ENCODE measurements at places on chromosomes 6 and 20.

GRCh38 chr6:136803608-136804007, 11.3 kb upstream of the MAP3K5 start:
- DNase-seq = no peak

DNA sequence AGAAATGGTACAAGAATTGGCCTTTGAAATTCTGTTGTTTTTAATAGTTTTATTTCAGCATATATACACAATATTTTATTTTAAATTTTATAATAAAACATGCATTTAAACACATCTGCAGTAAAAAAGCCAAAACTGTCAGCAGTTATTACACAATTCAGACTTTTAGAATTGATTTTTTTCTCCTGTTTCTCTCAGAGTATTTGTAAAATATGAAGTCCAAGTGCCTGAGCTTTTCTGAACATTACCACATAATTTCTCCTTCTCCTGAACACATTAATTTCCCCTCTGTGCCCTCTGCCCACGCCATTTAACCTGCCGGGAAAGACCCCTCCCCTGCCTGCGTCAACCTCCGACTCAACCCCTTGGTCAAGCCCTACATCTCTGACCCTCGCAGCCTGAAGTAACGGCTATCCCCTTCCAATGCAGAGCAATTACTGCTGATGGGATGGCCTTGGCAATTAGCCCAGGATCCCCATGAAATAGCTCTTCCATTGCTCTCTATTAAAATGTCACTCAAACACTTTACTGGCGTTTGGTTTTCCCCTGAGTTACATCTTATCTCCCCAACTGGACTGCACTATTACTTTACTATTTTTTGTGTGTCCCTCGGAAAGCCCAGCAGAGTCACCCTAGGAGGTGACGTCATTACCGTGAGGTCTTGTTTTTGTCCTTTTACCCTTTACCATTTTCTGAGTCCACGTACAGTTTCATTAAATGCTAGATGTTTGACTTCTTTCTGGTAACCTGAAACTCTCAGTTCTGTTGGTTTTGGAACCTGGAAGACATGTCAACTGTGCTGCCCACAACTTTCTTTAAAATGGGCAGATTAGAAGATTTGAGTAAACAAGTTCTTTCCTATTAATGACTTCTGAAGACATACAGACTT, 146.7 kb upstream of the TAB2 start:
- no peak for DNase-seq

GRCh38 chr6:4084444-4085331, 5.8 kb upstream of the FAM217A start:
- DNase-seq = no peak

GRCh38 chr6:139825935-139826374, 451.5 kb upstream of the CITED2 start:
- no peak for DNase-seq

DNA sequence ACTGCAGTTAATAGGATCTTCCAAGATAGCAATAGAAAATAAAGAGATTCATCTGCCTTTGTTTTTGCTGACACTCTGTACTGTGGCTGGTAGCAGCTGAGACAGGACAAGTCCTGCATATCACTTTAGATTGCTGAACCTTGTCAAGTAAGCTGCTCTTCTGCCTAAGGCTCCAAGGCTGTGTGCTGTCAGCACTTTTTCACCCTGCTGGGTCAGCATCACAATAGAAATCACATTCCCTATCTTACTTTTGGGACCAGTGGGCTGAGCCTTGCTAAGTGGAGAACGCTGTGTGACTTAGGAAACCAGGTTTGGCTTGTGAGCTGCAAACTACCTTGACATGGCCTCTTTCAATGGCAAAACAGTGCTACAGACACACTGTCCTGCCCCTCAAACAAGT, 263.9 kb downstream of the FRK start:
- DNase-seq = no peak

GRCh38 chr20:53303413-53303760, 290.3 kb downstream of the ZNF217 start:
- DNase-seq = no peak

DNA sequence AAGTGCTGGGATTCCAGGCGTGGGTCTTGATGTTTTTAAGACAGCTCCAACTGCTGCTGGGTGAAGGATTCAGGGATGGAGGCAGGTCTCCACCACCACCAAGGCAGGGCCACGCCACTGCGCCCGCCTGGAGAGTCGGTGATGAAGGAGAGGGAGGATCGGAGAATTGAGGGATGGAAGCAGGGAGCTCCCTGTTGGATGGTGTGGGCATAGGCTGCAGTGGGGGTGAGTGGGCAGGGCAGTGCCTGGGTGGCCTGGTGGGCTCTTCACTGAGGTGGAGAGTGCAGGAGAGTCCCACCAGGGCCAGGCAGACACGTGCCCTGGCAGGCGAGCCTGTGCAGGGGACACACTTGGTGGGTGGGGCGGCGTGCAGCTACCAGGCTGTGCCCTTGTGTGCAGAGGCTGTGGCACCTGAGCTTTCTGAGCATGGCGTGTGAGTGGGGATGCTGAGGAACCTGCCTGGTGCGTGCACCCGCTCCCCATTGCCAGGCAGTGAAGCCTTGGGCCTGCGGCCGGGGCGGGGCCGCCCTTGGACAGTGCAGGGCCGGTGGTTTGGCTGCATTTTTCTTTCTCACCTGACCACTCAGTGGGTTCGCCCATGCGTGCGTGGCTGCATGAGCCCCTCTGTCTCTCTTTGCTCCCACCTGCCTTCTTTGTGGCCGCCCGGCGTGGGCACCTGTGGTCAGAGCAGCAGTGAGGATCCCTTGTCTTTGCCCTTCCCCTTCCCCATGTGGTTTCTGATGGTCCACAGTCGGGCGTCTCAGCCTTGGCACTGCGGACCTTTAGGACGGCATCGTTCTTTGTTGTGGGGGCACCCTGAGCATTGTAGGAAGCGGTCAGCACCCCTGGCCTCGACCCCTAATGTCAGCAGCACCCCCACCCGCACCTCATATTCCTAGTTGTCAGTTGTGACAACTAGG, 11.3 kb downstream of the RBM38 start:
- DNase-seq = no peak

DNA sequence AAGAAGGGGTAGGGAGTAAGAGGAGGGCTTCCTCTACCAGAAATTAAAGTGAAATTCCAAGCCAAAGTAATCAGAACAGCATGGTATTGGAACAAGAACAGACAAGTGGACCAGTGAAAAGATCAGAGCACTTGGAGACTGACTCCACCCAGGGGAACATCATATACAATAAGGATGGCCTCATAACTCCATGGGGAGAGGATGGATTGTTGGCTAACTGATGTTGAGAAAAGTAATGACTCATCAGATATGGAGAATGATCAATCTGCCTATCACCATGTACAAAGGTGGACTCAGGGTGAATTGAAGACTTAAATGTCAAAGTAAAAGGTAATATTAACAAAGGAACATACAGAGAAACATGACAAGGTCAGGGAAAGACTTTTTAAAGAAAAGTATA, 12.8 kb downstream of the SLC22A3 start:
- DNase-seq = no peak

DNA sequence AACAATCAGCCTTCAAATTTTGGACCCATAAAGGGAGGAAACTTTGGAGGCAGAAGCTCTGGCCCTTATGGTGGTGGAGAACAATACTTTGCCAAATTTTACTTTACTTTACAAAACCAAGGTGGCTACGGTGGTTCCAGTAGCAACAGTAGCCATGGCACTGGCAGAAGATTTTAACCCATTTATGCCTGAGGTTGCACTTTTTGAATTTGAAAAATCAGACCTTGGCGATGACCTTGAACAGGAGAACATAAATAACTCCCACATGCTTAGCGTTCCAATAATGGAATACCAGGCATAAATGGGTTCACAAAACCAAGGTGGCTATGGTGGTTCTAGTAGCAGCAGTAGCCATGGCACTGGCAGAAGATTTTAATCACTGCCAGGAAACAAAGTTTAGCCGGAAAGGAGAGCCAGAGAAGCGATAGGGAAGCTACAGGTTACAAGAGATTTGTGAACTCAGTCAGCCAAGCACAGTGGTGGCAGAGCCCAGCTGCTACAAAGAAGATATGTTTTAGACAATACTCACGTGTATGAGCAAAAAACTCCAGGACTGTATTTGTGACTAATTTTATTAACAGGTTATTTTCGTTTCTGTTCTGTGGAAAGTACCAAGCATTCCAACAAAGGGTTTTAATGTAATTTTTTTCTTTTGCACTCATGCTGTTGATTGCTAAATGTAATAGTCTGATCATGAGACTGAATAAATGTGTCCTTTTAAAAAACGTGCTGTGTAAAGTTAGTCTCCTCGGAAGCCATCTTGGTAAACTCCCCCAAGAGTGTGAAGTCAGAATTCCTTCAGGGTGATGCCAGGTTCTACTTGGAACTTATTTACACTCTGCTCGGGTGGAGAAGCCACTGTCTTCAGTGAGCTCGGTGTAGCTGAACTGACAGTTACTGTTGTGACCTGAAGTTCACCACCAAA, 6.7 kb downstream of the SFT2D1 start:
- no peak for DNase-seq

DNA sequence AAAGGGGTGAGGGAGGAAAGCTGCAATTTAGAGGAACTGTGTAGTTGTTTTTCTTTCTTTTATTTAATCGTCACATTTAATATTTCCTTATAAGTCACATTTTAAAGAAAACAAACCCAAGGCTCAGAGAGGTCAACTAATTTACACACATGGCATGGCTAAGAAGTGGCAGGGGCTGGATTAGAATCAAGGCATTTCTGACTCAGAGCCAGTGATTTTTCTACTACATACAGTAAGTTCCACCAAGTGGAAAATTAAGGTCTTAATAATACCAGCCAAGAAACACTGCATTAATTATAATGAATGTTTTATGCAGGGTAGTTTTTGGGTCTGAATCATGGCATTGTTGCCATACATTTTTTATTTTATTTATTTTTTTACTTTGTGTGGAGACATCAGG, 607.7 kb upstream of the CITED2 start:
- DNase-seq = peak; percentile 59

- no peak for DNase-seq
Observed at GRCh38 chr20:32028647-32029372, 18.6 kb downstream of the CCM2L start.

- DNase-seq = no peak
Observed at GRCh38 chr20:44008806-44009678, 94.4 kb downstream of the TOX2 start.

DNA sequence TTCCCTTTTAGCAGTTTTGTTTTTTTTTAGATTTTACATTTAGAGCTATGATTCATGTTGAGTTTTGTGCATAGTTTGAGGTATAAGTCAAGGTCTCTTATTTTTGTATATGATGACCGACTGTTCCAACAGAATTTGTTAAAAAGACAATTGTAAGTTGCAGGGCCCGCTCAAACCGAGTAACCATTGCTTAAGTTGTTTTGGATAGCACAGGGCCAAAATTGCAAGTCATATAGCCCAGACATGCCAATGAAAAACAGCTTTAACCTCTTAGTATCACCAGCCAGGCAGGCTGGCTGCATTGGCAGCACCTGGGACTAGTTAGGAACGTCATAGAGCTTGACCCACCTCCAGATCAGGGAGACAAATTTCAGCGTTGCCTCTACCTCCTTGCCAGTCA, 47.3 kb downstream of the PFDN4 start:
- peak; percentile 90 for DNase-seq

- DNase-seq = no peak
Observed at GRCh38 chr6:95489185-95489863, 88.0 kb upstream of the MANEA start.

GRCh38 chr6:53326372-53327016, 22.3 kb downstream of the ELOVL5 start:
- peak; percentile 97 for DNase-seq

DNA sequence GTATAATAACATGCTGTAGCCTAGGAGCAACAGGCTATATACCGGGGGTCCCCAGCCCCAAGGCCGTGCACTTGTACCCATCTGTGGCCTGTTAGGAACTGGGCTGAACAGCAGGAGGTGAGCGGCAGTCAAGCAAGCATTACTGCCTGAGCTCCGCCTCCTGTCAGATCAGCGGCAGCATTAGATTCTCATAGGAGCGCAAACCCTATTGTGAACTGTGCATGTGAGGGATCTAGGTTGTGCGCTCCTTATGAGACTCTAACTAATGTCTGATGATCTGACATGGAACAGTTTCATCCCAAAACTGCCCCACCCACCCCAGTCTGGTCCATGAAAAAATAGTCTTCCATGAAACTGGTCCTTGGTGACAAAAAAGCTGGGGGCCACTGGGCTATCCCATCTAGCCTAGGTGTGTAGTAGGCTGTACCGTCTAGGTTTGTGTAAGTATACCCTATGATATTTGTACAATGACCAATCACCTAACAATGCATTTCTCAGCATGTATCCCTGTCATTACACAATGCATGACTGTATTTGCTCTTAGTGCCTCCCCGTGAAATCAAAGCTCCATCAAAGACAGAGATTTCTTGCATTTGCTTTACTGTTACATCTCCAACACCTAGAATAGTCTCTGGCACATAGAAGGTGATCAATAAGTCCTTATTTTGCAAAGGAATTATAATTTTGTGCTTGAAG, 30.8 kb downstream of the NHSL1 start:
- peak; percentile 53 for DNase-seq

GRCh38 chr6:149065658-149066556, 251.6 kb upstream of the TAB2 start:
- DNase-seq = no peak

GRCh38 chr6:24980507-24981385, 45.0 kb upstream of the RIPOR2 start:
- DNase-seq = peak; percentile 74

- DNase-seq = no peak
Observed at GRCh38 chr20:64153861-64154589, 10.2 kb upstream of the MYT1 start.

DNA sequence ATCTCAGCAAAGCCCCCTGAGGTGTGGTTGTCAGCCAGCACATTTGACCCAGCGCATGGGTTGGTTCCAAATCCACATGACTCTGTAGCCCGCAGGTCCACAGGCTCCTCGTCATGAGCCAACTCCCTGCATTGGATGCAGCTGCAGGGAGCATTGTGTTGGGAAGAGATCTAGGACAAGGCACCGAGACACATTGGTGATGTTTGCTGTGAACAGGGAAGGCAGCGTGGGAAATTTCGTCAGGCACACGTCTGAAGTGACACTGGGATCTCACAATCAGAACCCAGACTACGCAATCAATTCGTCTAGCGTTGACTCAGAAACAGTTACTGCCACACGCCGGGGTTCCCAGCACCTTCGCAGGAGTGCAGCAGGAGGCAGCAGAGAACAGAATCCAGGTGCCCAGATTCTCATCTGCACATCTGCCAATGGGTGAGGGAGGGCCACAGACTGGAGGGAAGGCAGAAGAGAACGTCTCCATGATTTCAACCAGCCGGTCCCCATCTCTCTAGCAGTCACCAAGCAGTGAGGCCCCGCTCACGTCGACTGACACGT, 177.0 kb downstream of the TTLL2 start:
- no peak for DNase-seq

All from fibroblast of skin of back (primary cell).